ENCODE measurements at places on chromosomes 2 and 18.

GRCh38 chr2:126368758-126369157 lies 287.2 kb upstream of the GYPC start:
- no peak for DNase-seq

- DNase-seq, result no peak
Observed at GRCh38 chr2:11177871-11178690, 22.8 kb downstream of the SLC66A3 start.

GRCh38 chr2:121469356-121469755 lies 61.3 kb upstream of the RNU4ATAC start:
- DNase-seq, result no peak

DNA sequence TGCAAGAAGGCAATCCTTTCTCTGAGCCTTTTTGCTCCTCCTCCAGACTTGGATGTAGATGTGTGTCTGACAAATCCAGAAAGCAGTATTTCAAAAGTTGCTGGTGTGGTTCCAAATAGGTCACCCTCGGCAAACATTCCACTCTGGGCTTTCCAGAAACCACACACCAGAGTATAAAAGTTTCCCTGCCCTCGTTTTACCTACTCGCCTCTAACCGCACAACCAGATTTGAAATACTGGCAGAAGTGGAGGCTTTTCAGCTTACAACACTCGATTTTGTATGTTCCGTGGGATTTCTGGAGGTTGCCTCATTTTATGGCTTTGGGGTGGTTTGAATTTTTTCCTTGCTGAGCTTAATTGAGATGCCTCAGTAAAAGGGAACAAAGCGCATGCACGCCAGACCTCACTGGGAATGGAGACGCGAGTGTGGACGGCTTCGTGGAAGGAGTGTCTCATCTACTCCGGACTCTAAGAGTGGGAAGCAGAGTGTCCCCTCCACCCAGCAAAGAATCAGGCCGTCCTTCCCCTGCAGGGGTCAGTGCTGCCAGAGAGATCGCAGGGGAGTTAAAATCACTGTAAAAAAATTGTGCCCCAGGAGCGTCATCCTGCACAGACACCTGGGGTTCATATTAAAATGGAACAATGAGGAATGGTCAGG lies 44.0 kb upstream of the RPL31 start:
- no peak for DNase-seq

DNA sequence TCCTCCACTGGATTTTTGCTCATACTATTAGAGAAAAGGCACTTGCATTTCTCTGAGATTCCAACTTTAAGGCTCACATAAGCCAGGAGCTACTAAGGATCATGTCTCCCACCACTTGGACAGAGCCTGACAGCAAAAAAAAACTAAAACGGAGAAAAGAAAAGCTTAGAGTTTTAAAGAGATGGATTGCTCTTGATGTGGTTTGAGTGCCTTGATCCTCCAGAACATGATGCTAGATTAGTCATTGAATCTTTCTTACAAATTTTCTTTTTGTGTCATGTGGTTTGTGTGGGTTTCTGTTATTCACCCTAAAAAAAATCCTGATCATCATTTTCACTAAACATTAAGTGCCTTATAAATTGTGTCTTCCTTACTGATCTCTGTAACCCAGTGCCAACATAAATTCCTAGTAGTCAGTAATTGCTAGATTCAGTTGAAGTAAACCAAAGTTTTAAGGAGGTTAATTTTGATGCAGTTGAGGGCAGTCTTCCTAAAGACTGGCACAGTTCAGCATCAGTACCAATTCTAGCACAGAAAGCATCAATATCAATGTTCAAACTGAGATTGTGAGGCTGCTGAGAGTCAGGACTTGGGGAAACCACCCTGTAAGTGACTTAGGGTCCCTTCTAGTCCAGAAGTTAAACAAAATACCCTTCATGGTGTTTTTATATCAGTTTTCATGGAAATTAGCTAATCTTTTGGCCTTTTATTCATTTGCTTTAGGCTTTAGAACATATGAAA lies 206.3 kb downstream of the RAD51AP2 start:
- no peak for DNase-seq

DNA sequence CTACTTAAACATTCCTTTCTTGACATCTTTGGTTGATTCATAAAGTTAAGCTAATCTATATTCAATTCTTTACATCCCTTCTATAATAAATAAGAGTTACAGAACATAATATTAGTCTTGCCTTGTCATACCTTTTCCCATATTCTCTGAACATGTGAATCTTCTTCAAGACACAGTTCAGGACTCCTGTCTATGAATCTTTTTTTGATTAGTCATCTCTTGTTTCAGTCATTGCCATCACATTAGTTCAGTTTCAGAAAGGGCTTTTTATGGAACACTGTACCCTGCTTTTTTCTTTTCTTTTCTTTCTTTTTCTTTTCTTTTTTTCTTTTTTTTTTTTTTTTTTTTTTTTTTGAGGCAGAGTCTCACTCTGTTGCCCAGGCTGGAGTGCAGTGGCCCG lies 181.2 kb downstream of the UBE2E3 start:
- DNase-seq, result no peak

DNA sequence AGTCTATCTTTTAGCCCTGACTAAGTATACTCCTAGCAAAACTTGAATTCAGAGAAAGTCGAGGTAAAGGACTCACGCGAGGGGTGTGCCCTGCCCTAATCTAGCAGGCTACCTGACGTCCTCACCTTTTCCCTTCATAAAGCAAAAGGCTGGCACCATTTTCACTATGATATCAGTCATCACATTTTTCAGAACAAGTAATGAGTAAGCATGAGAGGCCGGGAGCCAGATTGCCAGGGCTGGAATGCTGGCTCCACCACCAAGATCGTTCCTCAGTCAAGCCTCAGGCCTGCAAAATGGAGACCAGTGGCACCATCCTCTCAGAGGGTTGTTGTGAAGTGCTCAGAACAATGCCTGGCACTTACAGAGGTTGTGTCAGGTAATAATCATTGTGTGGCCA lies 18.7 kb upstream of the NCKAP5 start:
- DNase-seq, result no peak

GRCh38 chr2:20618886-20619521 lies 31.9 kb downstream of the HS1BP3 start:
- DNase-seq, result no peak

- DNase-seq, result no peak
Observed at GRCh38 chr2:70779491-70779890, 11.0 kb downstream of the FIGLA start.

DNA sequence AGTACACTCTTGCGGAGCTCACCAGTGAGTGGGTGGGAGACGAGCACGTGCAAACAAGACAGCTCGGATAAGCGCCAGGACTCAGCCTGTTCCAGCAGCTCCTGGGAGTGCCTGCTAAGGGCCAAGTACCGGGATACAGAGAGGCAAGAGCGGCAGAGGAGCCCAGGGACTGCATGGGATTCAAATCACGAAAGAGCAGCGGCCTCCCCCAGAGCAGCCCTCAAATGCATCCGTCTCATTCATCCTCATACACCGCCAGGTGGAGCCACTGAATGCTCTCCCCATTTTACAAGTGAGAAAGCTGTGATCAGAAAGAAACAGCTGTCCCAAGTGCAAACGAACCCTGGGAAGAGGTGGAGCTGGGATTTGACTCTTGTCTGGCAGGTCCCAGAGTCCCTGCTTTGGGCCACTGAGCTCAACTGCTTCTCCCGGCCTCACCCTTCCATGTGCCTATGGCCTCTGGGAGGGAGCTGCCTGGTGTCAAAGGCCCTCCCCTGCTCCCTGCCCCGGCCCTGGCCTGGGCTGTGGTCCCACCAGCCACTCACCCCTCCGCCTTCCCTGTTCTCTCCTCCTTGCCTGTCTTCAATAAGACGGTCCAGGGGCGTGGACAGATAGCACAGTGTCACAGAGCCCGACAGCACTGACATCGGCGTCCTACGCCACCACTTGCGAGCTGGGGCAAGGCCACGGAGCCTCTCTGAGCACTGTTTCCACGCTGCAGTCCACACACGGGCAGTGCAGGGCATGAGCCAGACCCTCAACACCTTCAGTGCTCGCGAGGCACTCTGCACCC lies 72.8 kb upstream of the TAF1B start:
- DNase-seq, result peak; percentile 15

DNA sequence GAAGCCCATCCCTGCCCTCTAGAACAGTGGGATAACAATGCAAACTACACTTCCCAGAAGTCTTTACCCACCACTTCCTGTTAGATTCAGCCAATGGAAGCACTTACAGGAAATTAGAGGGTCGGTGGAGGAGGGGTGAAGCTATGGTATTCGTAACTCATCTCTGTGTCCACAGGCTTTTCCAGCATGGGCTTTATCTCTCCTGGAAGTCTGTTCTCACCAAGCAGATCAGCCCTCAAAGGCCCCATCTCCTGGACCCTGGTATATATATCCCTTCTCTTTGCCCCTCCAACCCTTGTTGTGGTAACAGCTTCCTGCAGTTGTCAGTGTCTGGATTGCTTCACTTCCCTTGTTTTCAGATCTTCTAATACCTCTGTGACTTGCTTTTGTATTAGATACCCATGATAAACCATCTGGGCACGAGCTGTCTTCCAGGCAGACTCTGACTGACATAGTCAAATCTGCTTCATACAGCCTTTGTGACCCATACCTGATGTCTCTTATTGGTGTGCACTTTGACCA lies 475.0 kb upstream of the POU3F3 start:
- peak; percentile 50 for DNase-seq

DNA sequence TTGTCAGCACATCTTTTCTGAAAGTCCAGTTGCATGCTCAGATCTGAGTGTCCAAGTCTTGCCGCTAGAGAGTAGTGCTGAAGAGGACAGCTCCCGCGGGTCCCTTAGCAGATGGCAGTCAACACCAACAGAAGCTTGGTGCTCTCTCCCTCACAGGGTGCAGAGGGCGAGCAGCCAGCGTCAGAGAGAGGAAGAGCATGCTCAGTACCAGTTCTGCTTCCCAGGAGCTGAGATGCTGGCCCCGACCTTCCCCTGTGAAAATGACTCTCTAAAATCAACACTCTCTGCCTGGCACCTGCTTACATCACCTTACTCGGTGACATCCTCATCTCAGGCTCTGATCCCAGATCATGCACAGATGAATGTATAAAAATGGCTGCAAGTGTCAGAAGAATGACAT lies 86.0 kb upstream of the TWIST2 start:
- no peak for DNase-seq

GRCh38 chr2:96423828-96424227 lies 81.3 kb downstream of the NEURL3 start:
- DNase-seq, result no peak

DNA sequence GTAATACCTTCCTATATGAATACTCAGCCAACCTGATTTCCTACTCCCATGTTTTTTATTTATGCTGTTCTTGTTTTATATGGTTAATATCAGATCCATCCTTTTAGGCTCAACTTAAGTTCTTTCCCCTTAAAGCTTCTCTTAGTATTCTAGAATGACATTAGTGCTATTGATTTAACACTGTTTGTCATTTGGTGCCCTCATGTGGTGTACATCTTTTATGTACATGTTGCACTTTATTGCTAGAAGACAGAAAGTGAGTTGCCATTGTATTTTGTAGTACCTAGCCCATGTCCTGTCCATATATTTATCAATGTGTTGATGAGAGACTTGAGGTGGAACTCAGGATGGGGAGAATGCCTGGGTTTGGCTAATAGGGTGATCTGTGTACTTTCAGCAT lies 2.5 kb downstream of the HTRA2 start:
- DNase-seq, result no peak

GRCh38 chr2:208807756-208808155 lies 401.2 kb downstream of the PTH2R start:
- DNase-seq, result no peak

DNA sequence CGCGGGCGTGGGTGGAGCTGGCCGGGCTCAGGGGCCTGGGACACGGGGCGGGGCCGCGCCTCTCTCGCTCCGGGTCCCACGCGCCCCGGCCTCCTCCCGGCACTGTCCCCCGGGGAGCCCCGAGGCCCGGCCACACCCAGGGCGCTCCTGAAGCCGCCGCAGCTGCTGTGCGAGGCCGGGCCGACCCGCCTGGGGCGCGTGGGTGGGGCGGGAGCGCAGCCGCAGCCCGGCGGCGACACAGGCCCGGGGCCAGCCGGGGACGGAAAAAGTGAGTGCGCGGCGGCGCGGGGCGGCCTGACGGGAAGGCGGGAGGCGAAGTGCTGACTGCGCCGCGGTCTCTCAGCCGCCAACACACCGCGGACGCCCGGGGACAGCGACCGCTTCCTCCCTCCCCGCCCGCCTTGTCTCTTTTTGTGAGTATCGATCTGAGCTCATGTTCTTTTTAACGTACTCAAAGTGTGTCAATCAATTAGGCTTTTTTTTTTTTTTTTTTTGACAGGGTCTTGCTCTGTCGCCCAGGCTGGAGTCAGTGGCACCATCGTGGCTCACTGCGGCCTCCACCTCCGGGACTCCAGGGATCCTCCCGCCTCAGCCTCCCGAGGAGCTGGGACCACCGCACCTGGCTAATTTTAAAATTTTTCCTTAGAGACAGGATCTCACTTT lies 14.5 kb downstream of the PDCD1 start:
- no peak for DNase-seq

DNA sequence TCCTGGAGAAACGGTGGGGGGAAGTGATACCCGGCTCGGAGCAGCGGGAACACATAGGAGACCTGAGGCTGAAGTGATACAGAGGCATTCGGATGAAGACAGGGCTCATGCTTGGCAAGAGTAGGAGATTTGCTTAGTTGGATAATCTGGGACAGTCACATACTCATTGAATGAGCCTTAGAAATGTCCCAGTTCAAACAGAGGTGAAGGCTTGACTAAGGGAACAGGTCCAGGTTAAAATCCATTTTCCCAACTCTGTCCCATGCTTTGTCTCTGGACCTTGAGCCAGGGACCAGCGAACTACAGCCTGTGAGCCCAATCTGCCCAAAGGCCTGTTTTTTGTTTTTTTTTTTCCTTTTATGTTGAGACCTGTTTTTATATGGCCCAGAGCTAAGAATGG lies 1.3 kb downstream of the UGT1A6 start:
- no peak for DNase-seq

DNA sequence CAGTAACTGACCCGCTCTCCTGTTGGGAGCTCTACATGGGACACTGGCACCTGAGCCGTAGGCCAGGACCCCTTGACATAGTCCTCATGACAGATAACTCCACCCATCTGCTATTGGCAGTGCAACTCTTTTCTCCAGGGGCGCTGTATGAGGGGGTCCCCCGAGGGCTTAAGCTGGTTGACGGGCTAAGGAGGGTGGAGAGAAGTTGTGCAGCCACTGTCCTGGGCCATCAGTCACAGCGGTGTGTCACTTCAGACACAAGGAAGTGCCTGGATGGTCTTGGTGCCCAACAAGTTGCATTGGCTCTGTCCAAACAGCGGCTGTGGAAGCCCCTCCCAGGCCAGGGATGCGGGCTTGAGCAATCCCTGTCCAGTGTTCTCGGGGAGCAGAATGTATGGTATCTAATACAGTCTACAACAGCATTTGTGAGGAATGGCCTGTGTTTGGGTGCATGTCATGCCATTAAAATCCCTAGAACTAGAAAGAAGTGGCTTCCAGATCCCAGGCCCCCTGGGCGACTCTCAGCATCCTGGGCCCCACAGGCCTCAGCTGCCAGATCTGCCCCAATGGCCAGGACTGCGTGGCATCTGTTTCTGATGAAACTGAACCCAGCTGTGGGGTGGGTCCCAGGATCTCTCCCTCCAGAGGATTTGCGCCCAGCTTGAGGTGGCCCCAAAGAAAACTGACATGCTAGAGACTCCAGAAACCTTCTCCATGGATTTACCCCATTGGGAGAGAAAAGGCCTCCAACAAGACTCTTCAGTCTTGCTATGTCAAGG lies 23.3 kb downstream of the TTC32 start:
- no peak for DNase-seq

DNA sequence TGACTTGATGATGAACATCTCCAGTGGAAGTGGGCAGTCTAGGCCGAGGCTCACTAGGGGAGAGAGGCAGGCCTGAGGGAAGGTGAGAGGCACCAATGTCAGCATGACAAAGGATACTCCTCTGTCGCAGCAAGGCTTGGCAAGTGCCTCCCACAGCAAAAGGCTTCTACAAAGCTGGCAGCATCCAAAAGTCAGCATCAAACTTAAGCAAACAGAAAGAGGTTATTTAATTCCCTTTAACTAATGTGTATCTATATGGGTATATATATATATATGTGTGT lies 41.6 kb downstream of the NIFK start:
- no peak for DNase-seq

All from NCI-H1436 treated with DMSO at 0.1 percent for 48 hours (cell line).